Stimulated activated naive CD8-positive, alpha-beta T cell treated with anti-CD3 and anti-CD28 coated beads, Interleukin-15, amount 100 ng/mL, for 72 hours (primary cell): ENCODE measurements at places on chromosomes 11 and 22.

DNA sequence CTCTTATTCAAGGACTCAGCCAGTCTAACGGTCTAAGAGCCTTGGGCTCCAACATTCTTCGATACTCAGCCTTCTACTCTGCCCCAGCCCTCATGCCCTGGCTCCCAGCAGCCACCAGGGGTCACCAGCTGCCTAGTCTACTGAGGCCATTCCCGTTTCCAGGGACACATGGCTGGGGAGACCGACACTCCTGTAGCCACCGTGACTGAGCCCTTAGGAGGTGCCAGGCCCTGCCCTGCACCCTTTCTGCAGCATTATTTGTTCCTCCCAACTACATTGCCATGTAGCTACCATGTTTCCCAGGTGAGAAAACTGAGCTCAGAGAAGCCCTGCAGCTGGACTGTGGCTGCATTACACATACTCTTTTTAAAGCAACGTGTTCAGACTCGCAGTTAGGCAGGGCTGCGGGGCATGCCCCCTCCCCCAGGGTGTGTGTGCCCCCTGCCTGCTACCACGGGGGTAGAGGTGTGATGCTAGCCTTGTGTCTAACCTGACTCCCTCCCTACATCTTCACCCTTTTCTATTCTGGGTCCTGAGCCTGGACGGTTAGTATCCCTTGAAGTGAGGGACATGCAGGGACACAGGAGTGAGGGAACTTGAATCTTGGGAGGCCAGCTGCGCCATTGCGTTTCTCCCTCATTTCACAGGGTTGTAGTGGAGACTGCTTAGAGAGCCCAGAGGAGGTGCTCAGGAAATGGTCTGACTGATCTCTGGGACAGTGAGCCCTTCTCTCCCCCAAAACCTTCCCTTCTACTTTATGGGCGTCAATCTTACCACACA lies 17.5 kb downstream of the ATG16L2 start:
- DNase-seq = peak; percentile 52

DNA sequence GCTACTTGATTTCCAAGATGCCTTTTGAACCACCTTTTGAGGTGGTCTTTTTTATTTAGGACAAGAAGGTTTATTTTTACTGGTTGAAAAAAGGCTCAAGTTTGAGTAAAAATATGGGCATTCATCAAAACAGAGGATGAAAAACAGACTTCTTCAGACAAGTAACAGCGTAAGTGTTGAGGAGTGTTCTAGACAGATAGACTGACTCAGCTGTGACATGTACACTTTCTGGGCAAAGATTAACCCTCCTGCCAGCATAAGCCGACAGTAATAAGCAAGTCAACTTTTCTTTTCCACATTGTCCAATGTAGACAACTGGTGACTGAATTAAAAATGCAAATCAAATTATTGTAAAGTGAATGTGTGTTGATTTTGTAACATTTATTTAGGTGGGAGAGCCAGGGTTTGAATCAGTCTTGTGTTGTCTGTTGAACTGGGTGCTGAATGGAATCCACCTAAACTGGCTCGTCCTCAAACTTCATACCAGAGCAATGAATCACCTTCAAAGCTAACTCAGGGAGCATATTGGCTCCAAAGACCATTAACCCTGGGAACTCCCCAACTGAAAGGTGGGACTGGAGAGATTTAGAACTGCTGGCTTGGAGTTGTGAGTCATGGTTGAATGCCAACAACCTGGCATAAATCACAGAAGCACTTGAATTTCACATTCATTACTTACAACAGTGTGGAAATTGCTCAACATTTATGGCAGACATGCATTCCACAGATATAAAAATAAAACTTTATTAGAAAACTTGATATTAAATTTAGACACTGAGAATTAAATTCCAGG lies 377.0 kb downstream of the ETS1 start:
- DNase-seq = no peak

- no peak for DNase-seq
These were observed 7.9 kb downstream of the MUC5B start for GRCh38 chr11:1230456-1231395.

DNA sequence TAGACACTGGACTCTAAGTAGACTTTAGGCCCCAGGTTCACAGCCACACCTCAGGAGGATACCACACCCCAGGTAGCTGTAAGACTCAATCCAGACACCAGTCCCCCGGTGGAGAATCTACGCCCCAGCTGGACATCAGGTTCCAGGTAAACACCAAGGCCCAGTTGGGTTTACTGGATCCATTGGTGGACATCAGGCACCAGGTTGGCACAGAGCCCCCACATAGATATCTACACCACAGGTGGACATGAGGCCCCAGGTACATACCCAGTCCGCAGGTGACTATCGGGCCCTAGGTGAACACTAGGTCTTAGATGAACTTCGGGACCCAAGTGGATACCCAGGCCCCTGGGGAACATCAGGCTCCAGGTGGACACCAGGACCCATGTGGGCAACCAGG lies 58.9 kb upstream of the SEPTIN5 start:
- no peak for DNase-seq

GRCh38 chr11:20097319-20098221 lies 62.7 kb downstream of the DBX1 start:
- DNase-seq = no peak

DNA sequence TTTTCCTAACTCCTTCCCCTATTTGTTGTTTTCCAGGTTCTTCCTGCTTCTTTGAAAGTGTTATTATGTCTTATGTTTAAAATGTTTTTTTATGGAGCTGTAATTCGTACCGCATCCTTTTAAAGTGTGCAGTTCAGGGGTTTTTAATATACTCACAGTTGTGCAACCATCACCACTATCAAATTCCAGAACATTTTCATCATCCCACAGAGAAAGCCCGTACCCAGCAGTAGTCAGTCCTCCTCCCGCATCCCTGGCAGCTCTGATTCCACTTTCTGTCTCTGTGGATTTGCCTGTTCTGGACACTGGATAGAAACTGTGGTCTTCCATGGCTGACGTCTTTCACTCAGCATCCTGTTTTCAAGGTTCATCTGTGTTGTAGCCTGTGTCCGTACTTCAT lies 73.7 kb downstream of the JAM3 start:
- DNase-seq = no peak

GRCh38 chr11:62124186-62125113 lies 639 bp downstream of the INCENP start:
- DNase-seq = peak; percentile 10

GRCh38 chr11:45665933-45666647 lies 668 bp upstream of the CHST1 start:
- DNase-seq = no peak

- no peak for DNase-seq
These were observed 1172.8 kb upstream of the TENM4 start for GRCh38 chr11:80613655-80614054.

DNA sequence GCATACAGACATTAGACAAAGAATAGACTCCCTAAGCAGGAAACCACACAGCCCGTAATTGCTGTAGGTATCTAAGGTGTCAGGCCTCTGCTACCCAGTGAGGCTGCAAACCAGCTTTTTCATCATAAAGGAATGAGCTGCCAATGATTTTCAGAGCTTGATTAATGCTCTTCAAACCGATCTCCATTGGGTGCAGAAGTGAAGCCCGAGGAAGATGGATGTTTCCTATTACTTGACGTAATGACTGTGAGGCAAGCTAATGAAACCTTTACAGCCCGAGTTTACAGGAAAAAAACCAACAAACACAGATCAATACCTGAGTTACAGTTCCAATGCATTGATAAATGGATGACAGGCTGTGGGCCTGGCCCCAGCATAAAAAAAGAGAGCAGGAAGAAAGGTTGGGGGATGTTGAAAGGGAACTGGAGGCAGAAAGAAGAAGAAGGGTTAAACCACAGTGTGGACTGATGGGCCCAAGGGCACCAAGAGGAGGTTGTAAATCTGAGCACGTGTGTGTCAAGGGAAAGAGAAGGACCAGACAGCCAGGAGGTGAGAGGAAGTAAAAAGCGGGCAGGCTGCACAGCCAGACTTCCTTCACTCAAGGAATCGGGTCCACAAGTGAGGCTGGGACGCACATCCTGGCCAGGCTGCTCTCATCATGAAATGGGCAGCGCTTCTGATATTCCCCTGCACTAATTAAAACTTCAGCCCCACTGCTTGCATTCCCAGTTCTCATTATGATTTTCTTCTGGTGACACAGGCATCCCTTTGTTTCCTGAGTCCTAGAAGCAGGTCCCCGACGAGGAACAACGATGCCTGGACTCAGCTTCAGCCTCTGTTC lies 70.6 kb upstream of the NTM start:
- DNase-seq = no peak

DNA sequence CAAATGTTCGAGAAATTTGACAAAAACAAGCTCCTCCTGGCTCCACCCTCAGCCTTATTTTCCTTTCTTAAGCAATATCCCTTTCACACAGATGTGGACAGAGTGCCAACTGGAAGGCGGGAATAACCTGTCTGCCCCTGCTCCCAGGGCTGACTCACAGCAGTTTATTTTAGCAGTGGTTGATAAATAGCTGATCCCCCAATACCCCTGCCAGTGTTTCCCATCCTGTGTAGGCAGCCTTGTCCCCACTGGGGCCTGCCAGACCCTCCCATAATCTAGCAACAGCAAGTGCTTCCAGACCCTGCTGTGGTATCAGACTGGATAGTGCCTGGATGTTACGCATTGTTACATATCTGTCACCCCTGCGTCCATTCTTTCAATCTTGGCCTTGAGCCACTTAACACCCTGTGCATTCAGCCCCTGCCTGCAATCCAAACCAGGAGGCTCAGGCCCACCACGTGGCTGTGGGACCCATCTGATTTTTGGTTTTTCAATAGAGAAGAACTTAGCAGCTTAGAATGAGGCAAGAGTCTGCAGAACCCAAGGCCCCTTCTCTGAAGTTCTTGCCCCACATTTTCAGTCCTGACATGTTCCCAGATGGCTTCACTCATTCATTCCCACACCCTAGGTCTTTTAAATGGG lies 53.7 kb downstream of the PARVA start:
- no peak for DNase-seq

GRCh38 chr11:65183201-65183891 lies 1.6 kb downstream of the CAPN1 start:
- no peak for DNase-seq

DNA sequence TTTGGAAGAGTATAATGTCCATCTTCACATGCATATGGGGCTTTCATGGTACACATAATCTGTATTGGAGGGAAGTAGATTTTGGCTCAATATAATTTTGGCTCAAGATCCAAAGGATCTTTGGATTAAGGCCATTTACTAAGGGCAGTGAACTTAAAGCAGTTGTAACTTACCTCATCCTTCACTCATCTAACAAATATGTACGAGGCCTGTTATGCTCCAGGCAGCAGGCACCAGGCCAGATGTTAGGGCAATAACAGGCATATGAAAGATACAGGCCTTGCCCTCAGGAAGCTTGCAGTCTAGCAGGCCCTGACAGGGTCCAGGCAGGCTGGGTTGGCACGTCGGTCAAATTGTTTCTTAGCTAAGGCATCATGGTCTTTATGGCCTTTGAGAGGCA lies 44.6 kb downstream of the LIF start:
- DNase-seq = no peak

DNA sequence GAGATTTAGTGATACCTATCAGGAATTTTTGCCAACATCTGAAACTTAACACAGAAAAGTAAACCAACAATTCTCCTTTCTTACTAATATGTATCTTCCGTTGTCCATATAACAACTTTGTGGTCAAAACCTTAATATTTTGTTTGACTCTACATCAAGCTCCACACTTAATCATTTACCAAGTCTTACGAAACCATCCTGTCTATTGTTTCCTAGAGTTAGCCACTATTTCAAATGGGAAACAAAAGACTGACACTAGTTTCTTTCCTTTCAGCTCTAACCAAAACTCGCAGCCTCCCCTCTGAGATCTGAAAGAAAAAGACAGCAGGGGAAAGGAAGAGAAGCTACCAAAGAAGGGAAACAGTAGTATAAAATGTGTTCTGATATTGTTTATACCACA lies 26.5 kb upstream of the PRDM10 start:
- DNase-seq = no peak

GRCh38 chr11:766106-766935 lies 11.0 kb downstream of the GATD1 start:
- no peak for DNase-seq
